ENCODE measurements at places on chromosomes 5 and 9. TPM values are rescaled to one million over a fixed set of nuclear protein-coding genes. Genes with fewer than 3 reads are reported as not detected.

GRCh38 chr5:57176350-57176857, 2.5 kb downstream of the GPBP1 start:
- peak; percentile 36 for DNase-seq
- peak overlapping the region; percentile 97 for H3K4me3 ChIP-seq
- H3K4me1 ChIP-seq: peaks cover 26% of the 10 kb centered on the region
- H3K36me3 ChIP-seq: peaks cover 74% of the 10 kb centered on the region
- no peaks in the 10 kb centered on the region for H3K27me3 ChIP-seq
- H3K27ac ChIP-seq: peak overlapping the region; percentile 99

Gene SLC6A3
- total RNA-seq: not detected

DNA sequence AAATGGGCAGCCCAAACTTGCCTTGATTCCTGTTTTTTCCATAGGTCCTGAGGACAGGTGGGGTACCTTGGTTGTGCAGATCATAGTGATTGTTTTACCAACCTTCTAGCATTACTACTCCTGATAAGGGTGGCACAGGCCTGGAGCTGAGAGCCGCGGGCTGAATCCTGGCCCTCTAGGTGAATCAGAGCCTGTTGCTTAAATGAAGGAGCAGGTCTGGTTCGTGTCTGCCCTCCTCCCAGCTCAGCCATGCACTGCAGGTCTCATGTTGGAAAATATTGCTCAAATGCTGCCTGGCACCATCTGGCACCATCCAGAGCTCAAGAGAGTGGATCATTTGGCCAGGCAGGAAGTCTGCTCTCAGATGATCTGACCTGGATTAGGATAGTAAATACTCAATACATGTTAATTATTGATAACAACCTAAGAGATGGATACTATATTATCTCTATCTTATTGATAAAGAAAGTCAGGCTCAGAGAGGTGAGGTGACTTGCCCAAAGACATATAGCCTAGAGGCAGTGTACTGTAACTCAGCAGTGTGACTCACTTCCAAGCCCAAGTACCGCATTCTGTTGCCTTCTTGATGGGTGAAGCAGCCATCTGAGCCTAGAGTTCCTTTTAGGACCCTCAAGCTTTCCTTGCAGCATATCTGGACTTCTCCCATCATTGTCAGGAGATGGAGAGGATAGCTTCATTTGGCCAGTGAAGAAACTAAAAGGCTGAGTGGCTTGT, 104.3 kb upstream of the PITX1 start:
- H3K27me3 ChIP-seq: no peaks in the 10 kb centered on the region
- H3K36me3 ChIP-seq: no peaks in the 10 kb centered on the region
- H3K4me1 ChIP-seq: peaks cover 78% of the 10 kb centered on the region

Gene C9orf50
- not detected for total RNA-seq

GRCh38 chr5:169706758-169707450, 69.8 kb downstream of the DOCK2 start:
- peak; percentile 74 for DNase-seq
- peaks cover 18% of the 10 kb centered on the region for H3K4me1 ChIP-seq
- H3K27ac ChIP-seq: peak overlapping the region; percentile 24
- H3K4me3 ChIP-seq: no peak overlapping the region
- no peaks in the 10 kb centered on the region for H3K27me3 ChIP-seq
- no peaks in the 10 kb centered on the region for H3K36me3 ChIP-seq

DNA sequence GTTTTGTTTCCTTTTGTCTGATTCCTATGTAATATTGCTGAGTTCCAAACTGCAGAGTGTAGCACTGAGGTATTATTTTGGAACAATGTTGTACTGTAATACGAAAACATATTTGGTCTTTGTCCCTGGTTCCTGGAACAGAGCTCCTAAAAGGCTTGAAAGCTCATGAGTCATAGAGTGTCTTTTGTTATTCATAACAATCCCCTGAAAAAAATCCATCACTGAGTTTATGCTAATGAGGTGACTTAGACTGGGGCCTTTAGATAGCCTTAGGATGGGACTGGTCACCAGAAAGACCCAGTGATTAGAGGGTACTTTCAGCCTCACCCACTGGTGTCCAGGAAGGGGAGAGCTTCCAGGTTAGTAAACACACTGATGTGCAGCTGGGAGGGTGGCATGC, 132.7 kb upstream of the POU5F2 start:
- H3K4me1 ChIP-seq: no peaks in the 10 kb centered on the region
- DNase-seq: peak; percentile 45
- no peaks in the 10 kb centered on the region for H3K36me3 ChIP-seq

GRCh38 chr5:11384441-11385250, 519.6 kb downstream of the CTNND2 start:
- no peaks in the 10 kb centered on the region for H3K27me3 ChIP-seq
- no peak for DNase-seq
- no peak overlapping the region for H3K27ac ChIP-seq
- no peaks in the 10 kb centered on the region for H3K4me1 ChIP-seq

- H3K27ac ChIP-seq: no peak overlapping the region
- no peaks in the 10 kb centered on the region for H3K27me3 ChIP-seq
- no peaks in the 10 kb centered on the region for H3K4me1 ChIP-seq
- H3K36me3 ChIP-seq: no peaks in the 10 kb centered on the region
- peak overlapping the region; percentile 41 for H3K4me3 ChIP-seq
Observed at GRCh38 chr9:33750839-33751339, 44.5 kb upstream of the PRSS3 start.

GRCh38 chr5:5828619-5829018, 406.1 kb downstream of the ICE1 start:
- H3K27ac ChIP-seq: no peak overlapping the region
- DNase-seq: no peak
- H3K27me3 ChIP-seq: no peaks in the 10 kb centered on the region
- H3K4me1 ChIP-seq: peaks cover 7% of the 10 kb centered on the region
- no peak overlapping the region for H3K4me3 ChIP-seq
- no peaks in the 10 kb centered on the region for H3K36me3 ChIP-seq
